Activated T-cell treated with anti-CD3 and anti-CD28 coated beads, Interleukin-2, amount 50 U/mL, for 1 hour (primary cell): ENCODE measurements at places on chromosomes 5 and 9.

GRCh38 chr5:79562351-79563246 lies 48.7 kb upstream of the HOMER1 start:
- no peak for DNase-seq

GRCh38 chr5:74501674-74502478 lies 138.7 kb downstream of the ENC1 start:
- no peak for DNase-seq

GRCh38 chr5:81604193-81604592 lies 146.7 kb downstream of the SSBP2 start:
- no peak for DNase-seq

- no peak for DNase-seq
Measured at GRCh38 chr5:127958421-127959011, 125.0 kb upstream of the SLC12A2 start.

DNA sequence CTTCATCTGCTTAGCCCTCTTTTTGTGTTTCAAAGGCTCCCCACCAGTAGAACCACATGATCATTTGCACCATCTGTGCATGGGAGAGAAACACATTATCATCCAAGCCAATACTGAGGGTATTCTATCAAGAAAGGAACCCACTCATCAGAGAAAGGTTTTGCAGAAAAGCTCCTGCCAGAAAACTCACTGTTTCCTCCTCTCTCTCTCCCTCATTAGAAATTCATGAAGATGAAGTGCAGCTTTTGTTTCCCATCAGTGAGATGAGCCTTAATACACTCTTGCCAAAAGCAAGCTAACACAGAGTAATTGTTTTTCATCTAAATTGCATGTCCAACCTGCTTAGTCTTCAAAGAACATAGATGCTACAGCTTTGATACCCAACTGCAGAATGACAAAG lies 142.4 kb upstream of the GRAMD2B start:
- no peak for DNase-seq

DNA sequence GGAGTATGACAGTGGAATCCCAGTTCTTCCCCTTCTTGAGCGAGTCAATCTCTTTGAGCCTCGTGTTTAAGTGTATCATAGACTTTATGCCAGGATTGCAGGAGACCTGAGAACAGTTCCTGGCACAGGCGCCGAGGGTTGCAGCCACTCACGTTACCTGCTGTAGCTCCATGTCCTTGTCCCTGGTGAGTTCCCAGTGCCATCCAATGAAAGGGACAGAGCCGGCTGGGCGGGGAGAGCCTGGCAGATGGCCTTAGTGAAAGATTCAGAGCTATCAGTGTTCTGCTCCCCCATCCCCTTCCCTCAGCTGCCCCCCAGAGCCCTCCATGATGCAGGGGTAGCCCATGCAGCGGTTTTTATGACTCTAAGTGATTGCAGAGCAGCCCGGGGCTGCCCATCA lies 554.0 kb downstream of the BNC2 start:
- no peak for DNase-seq

- DNase-seq = no peak
Measured at GRCh38 chr5:58902765-58903164, 319.9 kb downstream of the RAB3C start.

DNA sequence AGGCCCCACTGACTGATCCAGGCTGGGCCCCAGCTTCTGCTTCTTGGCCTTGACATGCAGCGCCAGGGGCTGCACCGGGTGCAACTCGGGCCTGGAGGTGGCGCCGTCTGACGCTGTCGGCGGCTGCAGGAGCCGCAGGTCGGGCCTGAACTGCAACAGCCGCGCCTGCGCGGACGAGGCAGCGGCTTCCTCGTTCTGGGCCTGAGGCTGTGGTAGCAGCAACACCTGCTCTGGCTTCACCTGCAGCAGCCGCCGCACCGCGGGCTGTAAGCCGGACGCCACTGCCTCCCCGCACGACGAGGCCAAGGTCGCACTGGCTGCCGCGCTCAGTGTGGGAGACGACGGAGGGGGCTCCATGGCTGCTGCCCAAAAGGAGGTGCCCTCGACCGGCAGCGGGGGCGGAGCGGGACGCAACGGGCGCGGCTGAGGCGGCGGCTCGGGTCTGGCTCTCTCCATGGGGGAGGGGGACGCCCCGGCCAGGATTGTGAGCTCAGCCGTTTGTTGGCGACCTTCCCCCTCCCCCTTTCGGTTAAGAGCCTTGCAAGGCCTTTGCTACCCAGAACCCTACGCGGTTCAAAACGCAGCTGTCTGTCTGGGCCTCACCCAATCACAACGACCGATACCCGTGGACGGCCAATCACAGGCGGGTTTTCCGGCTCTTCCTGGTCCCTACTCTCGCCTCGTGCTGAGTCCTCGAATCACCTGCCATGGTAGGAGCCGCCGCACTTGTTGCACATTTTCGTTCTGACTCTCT lies 438 bp downstream of the SOX30 start:
- peak; percentile 84 for DNase-seq

DNA sequence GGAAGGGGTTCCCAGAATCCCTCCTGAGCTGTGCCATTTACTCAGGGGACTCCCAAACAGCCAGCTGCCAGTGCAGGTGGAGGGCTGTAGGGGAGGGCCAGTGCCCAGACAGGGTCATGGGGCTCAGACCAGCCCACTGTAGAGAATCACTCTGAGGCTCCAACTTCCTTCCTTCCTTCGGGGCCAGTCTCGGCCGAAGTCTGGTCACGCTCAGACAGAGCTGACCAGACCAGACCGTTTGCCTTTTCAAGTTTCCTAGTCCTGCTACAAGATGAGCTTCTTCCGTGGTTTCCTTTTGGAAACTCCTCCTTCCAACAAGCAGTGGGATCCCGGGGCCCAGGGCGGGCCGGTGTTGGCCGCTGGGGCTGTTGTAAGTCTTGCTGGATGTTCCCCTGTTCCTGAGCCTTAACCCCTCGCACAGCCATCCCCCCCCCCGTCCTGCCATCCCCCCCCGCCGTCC lies 52.6 kb downstream of the SAR1B start:
- DNase-seq = no peak

- DNase-seq = no peak
Measured at GRCh38 chr9:99231711-99232110, 9.6 kb downstream of the SEC61B start.

DNA sequence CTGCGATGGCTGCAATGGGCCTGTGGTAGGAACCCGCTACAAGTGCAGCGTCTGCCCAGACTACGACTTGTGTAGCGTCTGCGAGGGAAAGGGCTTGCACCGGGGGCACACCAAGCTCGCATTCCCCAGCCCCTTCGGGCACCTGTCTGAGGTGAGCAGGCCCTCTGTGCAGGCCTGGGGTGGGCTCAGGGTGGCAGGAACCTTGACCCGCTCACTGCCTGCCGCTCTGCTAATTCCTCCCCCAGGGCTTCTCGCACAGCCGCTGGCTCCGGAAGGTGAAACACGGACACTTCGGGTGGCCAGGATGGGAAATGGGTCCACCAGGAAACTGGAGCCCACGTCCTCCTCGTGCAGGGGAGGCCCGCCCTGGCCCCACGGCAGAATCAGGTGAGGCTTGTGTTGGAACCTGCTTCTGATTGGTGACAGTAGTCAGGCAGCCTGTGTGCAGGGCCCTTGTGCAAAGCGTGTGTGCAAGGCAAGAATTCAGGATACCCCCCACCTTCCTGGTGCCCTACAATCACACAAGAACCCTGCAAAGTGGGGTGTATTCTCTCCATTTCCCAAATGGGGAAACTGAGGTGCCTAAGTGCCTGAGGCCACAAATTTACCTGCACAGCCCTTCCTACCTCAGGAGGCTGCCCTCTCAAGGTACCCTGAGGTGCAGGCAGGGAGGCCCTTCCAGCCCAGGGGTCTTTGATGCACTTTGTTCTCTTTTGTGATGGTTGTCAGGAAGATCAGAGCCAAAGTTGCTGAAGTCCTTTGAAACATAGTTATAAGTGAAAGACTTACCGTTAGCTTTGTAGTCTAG lies 3.4 kb downstream of the SQSTM1 start:
- DNase-seq = no peak

- DNase-seq = peak; percentile 69
Measured at GRCh38 chr9:63817622-63818518, 1467.1 kb downstream of the FOXD4L5 start.

DNA sequence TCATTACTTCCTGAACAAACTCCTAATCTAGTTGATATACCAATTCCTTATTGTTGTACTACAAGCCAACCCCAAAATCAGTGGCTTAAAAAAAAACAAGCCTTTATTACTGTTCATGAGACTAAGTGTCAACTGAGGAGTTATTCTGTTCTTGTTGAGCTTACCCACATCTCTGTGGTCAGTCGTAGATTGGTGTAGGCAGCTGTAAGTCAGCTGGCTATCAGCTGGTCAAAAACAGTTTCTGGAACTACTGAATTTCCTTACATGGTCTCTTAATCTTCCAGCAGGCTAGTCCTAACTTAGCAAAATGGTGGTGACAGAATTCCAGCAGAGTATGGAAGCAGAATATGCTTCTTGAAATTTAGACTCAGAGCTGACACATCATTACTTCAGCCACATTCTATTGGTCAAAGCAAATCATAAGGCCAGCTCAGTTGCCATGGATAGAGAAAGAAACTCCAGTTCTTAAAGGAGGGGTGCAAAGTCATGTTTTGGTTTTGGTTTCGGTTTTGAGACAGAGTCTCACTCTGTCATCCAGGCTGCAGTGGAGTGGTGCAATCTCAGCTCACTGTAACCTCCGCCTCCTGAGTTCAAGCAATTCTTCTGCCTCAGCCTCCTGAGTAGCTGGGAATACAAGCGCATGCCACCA lies 386.1 kb upstream of the MPDZ start:
- DNase-seq = no peak

DNA sequence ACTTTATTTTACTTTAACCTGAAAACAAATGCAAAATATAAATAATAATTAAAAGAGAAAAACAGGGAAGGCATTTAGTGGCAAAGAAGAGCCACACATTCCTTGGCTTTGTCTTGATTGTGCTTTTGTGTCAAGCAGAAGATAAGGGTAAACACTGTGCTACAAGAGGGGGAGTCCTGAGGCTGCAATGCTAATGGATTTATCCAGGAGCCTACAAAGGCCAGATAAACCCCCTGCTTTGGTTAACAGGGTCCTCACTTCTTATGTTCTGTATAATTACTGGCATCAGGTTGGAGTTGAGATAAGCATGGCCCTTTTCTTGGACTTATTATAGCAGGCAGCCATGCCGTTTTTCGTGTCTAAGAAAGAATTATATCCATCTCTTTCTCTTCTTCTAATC lies 302.8 kb downstream of the EFNA5 start:
- DNase-seq = no peak

DNA sequence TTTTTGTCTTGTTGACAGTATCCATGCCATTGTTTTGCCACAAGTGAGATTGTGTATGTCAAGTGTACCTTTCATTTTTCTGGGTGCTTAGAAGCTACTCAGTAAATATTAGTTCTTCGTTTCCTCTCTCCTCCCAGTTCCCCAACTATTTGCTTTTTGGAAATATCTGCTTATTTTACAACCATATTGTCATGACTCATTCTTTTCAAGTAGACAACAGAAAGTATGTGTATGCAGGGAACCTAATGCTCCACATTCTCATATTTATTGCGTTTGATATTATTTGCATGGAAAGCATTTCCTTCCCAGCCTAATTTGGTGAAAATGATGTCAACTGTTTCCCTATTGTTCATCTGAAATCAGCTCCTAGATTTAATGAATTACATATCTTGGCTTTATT lies 483.7 kb upstream of the RIOK2 start:
- DNase-seq = no peak

- peak; percentile 39 for DNase-seq
Measured at GRCh38 chr5:56490971-56491468, 257.9 kb upstream of the ANKRD55 start.

DNA sequence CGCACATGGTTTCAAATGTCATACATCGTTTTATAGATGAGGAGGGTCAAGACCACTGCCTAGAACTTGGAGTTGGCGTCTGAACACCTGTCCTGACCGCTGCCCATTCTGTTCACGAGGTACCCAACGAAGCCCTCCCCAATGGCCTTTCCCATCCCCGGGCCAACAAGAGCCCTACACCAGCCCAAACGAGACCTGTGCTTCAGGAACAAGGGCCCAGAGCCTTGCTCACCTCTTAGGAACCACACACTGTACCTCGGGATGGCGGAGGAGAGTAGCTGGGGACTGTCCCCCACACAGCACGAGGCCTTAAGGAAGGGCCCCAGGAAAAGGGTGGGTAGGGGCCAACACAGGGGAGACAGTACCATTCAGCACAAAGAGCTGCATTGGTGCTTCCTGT lies 3.0 kb downstream of the SURF6 start:
- DNase-seq = no peak

DNA sequence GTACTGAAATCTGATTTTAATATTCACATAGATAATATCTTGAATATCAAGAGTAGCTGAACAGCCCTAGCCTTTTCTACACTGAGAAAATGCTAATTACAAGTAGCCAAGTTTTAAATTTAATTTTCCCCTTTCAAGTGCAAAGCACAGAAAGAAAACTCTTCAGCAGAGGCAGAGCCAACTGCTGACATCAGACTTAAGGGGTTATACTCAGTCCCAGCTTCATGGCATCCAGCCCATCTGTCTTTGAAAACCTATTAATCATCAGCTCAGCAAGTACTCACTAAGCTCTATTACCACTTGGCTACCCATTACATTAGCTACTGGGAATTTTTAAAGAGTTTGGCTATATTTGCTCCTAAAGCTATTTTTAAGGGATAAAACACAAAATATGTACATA lies 220.5 kb downstream of the SLC12A2 start:
- no peak for DNase-seq

DNA sequence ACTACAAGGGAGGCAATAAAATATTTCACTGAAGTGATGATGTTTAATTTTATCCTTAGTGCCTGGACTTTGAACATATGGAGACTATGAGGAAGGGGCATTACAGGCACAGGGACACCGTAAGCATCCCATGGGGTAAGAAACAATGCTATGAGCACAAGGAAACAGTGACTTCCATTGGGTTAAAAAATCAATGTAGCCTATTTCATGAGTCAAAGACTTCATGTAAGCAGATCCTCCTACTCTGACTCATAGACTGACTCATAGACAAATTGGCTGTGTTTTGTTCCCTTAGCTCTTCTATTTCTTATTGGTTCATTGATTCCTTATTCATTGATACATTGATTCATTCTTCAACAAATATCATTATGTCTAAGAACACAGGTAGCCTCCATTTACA lies 351.0 kb downstream of the PRELID2 start:
- DNase-seq = no peak

GRCh38 chr5:114678778-114679177 lies 316.9 kb downstream of the KCNN2 start:
- no peak for DNase-seq

DNA sequence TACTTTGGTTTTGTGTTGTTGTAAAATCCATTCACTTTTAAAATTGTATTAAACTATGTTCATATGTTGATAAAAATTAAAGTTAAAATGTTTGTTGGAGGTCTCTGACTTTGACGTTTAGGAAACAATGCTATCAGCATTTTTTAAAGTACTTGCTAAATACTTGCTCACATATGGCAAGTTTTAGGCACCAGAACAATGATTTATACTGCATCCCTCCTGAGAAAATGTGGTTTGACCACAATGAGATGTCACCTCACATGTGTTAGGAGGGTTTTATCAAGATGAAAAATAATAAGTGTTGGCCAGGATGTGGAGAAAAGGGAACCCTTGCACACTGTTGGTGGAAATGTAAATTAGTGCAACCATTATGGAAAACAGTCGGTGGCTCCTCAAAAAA lies 180.8 kb downstream of the HSD17B3 start:
- no peak for DNase-seq
